ENCODE measurements at places on chromosomes 5 and 9.

DNA sequence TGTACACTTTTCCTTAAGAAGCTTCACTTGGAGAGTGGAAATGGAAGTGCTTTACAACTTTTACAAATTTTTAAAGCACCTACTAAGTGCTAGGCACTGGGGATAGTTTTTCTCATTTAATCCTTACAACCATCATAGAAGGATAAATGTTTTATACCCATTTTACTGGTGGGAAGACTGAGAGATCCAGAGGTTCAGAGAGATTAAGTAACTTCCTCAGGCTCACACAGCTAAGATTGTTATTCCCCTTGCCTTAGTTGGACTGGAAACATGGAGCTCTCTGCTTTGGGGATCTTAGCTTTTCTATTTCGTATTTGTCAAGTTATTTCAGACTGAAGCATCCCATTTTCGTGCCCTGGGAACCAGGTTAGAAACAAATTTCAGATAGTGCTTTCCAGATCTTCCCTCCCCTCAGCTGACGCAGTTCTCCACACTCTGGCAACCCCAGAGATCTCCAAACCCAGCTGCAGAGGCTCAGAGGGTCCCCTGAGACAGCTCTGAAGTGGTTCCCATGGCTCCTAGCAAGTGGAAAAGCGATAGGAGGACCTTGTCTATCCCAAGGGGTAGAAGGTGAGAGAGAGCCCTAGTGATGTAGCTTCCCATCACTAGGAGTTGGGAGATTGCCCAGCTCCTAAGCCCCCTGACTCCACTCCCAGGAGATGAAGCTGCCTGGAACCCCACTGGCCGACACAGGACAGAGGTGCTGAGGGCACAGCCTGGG, 16.2 kb upstream of the GABBR2 start:
- DNase-seq: no peak

DNA sequence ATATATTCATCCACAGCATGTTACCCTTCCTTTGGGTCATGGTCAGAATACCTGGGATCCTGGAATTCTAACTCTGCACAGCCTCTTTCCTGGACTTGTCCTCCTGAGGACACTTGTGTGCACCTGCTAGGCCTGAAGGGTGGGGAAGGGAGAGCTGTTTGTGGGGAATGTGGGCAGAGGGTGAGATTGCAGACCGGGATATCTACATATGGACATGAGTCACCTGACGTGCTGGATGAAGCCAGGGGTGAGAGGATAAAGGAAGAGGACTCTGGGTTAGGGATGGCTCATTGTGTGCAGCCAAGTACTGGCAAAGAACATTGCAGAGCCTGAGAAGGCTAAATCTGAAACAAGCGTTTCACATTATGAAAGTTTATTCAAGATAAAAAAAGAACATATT, 241.4 kb upstream of the RPS23 start:
- DNase-seq: no peak

DNA sequence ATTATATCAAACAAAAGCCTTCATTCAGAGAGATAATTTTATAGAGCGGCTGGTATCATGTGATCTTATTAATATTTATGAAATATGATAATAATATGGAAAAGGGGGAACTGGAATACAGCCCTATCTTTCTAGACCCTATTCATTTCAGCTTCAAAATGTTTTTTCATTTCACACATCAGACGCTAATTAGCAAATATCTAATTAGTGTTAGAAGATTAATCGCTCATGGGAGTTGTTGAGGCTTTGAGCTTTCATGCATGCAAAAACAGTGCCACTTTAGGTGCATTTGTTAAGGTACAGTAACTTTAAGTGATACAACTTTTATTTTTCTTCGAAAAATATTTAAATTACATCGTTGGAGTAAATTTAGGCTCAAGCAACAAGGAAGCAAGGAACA, 751.7 kb upstream of the WWC1 start:
- no peak for DNase-seq

DNA sequence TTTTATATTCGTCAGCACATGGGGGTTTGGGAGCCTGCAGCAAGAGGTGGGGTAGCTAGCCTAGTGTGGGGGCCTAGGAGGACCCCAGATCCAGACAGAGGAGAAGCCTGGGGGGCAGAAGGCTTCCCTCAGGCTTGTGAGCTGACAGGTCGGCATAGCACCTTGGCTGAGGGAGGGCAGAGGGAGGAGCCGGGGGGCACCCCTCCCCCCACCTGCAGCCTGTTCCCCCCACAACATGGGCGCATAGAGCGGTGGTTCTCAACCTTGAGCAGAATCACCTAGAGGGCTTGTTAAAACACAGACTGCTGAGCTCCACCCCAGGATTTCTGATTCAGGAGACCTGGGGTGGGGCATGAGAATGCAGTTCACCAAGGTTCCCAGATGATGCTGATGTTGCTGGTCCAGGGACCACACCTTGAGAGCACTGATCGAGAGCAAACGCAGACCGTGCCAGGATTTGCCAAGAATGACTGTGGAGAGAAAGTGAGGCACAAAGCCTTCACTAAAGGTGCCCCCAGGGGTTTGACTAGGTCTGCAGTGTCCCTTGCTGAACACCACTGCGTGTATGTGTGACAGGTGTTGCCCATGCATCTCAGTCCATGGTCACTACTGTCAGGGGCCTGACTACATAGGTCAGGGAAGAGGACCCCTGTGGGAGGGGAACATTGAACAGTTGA, 163.3 kb downstream of the MACROH2A1 start:
- DNase-seq: no peak

DNA sequence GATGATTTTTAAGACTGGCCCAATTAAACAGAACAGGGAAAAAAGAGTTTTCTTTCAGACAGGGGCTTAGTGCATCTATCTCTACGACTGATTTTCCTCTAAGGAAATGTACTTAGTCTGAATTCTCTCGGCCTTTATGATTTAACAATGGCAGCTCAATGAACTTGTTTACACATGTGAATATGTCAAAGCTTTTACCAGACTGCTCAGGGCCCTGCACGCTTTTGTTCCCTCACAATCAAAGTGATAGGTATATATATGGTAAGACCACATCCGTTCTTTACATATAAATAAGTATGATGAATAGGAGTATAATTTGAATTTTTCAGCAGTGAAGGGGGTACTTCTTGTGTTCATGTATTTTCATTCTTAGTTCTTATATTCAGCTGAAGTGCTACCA, 27.6 kb downstream of the LEAP2 start:
- no peak for DNase-seq

- peak; percentile 87 for DNase-seq
Measured at GRCh38 chr9:129006328-129007034, 21.6 kb downstream of the SH3GLB2 start.

DNA sequence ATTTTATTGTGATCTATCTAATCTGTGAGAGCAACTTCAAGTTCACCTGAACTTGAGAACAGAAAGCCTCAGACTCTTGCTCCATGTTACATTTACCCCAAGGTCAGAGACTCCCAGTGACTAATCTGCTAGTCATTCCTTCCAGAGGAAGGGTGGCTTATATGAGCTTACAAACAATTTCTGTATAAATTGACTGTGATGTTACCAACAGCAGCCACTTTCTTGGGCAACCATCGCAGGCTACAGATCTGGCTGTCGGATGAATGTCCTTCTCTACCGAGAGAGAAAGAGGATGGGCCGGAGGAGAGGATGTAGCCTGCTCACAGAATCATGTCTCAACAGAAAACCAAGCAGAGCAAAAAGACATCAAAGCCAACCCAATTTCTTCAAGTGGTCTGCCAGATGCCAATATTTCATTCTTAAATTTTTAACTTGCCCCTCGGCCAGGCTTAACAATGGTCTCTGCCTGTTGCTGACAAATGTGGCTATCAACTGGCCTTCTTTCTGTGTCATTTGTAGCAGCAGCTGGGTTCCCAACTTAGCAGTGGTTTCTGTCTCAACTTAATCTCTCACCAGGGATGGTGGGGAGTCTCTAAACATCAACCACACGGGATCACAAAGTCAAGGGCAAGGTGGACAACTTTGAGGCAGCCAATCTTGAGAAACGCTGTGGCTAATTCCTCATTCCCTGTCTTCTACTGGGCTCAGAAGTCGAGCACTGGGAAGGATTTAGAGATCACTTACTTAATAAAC, 81.3 kb downstream of the RAPGEF1 start:
- no peak for DNase-seq

- DNase-seq: no peak
Measured at GRCh38 chr5:168446983-168447619, 39.2 kb upstream of the RARS1 start.

DNA sequence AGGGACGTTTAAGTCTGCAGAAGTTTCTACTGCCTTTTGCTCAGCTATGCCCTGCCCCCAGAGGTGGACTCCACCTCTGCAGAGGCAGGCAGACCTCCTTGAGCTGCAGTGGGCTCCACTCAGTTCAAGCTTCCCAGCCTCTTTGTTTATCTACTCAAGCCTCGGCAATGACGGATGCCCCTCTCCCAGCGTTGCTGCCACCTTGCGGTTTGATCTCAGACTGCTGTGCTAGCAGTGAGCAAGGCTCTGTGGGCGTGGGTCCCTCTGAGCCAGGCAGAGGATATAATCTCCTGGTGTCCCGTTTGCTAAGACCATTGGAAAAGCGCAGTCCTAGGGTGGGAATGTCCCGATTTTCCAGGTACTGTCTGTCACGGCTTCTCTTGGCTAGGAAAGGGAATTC, 2188.5 kb upstream of the WWC1 start:
- no peak for DNase-seq

GRCh38 chr9:126108240-126108639, 218.4 kb upstream of the MVB12B start:
- no peak for DNase-seq

- DNase-seq: no peak
Measured at GRCh38 chr5:40655138-40655537, 24.6 kb upstream of the PTGER4 start.

DNA sequence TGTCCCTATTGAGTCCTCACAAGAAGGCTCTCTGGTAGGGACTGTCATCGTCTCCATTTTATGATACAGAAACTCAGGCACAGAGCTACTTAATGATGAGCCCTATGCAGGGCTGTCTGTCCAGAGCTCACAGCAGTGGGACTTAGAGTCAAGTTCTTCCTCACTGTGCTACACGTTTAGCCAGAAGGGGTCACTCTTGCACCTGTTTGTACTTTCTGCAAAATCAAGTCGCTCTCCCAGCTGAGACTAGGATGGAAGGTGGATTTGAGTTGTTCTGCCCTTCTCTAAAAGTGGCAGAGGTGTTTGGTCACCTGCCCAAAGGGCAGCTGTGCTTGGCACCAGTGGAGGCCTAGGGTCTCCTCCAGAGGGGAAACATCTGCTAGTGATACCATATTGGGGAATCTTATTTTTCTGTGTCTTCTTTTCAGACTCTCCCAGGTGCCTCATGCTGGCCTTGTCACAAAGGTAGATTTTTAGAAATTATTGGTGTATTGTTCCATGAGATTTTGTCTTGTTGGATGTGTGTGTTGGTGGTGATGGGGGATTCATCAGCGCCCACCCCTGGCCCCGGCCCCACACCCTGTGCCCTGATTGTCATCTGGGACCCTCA, 104.2 kb downstream of the PPARGC1B start:
- peak; percentile 79 for DNase-seq

DNA sequence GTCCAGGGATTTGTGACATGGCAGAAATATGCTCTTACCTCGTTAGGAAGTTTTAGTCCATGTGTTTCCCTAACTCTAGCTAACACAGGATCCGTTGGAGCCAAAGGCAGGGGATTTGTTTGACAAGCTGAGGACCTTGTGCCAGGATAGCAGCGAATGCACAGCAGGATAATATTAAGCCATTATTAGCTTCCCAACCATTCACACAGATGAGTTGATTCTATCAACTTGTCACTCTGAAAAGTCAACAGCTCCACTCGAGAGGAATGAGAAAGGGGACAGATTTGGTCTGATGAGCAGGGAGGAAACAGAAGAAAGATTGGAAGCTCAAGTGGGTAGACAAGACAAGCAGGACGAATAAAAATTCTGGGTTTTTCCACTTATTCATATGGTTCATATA, 106.2 kb downstream of the FSTL4 start:
- no peak for DNase-seq

DNA sequence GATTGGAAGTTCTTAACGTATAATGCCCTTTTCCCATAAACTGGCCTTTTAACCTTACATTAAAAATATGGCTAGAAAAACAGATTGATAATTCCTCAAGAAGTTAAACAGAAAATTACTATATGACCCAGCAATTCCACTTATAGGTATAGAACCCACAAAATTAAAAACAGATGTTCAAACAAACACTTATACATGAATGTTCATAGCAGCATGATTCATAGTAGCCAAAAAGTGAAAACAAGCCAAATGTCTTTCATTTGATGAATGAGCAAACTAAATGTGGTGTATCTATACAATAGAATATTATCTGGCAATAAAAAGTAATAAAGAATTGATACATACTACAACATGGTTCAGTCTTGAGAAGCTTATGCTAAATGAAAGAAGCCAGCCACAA, 35.5 kb downstream of the POU5F2 start:
- DNase-seq: no peak

- DNase-seq: no peak
Measured at GRCh38 chr5:150121448-150122157, 34.0 kb downstream of the PDGFRB start.

GRCh38 chr5:126445502-126446174, 22.4 kb downstream of the GRAMD2B start:
- DNase-seq: no peak

- DNase-seq: peak; percentile 74
Measured at GRCh38 chr9:137590469-137591383, at the start of gene ZMYND19. TSS of gene ZMYND19 (minus strand) at chr9:137590512. CDS start at chr9:137590263, 249 bp downstream.

DNA sequence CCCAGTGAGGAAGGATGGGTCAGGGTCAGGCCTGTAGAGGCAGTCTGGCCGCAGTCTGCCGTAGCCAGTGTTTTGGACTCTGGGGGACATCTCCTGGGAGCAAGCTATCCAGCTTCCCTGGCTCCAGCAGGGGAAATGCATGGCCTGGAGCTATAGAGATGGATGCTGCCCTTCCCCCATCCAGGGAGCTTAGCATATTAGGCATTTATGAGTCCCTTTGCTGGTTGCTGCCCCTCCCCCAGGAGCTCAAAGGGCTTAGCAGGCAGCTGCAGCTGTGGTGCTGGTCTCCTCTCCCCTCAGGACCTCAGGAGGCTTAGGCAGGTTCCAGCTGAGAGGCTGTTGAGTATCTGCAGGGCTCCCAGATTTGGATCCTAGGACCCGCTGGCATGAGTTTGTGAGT, 1158.7 kb downstream of the DTWD2 start:
- DNase-seq: no peak

DNA sequence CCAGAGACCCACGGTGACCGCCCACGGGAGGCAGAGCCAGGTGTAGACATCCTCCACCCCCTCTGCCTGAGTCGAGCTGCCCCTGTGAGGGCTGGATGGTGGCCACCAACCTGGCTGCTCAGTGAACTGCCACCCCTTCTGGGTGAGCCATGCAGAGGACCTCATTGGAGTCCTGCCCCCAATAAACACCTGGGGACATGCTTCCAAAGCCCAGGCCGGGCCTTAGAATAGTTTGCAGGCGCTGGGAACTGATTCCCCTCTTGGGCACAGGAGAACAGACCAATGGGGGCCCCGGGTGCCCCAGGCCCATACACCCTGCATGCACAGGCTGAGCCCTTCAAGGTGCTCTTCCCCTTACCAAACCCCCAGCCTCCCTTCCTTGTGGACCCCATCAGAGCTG, 38.1 kb upstream of the GFPT2 start:
- no peak for DNase-seq

- DNase-seq: peak; percentile 14
Measured at GRCh38 chr5:56270058-56270457, 36.9 kb upstream of the ANKRD55 start.

GRCh38 chr5:170769898-170770416, 13.6 kb upstream of the GABRP start:
- no peak for DNase-seq

GRCh38 chr5:135005076-135005475, 29.0 kb downstream of the PITX1 start:
- no peak for DNase-seq

All from pons (tissue), 1 donor.